ENCODE measurements at places on chromosomes 16 and 17.

GRCh38 chr17:43216369-43216761, 4.7 kb downstream of the TMEM106A start:
- DNase-seq = no peak

- DNase-seq = no peak
These were observed 4.4 kb upstream of the KRT37 start for GRCh38 chr17:41428591-41429291.

DNA sequence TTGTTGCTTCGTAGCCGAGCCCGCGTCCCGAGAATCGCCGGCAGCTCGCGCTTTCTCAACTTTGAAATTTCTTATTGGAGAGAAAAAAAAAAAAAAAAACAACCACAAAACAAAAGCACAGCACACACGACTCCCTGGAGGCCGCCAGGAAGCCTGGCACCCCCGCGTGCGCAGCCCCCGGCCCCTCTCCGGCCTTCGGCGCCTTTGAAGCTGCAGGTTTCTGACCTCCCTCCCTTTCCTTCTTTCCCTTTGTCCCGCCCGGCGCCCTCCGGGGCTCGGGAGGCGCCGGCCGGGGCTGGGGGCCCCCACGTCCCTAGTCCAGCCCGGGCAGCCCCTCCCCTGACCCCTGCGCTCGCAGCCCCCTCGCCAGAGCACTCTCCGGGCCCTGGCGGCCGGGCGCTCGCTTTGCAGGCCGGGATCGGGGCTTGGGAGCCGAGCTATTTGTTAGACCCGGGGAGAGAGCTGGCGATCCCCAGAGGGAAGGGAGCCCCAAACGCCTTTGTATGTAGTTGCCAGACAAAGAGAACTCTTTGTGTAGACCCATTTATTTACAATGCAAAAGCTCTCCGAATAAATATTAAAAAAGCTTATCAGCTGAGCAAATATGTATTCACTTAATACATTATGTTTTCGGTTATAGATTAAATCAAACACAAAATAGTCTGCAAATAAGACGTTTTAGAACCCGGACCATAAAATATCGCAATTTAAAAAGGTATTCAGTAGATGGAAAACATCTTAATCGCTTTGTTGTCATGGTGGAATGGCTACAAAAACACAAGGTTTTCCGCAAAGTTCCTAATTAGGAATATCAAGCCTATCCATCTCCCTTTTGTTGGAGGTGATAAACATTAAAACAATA, 2.3 kb downstream of the BAHCC1 start:
- DNase-seq = peak; percentile 65

GRCh38 chr17:1648173-1648962, 1.3 kb downstream of the RILP start:
- peak; percentile 40 for DNase-seq

- DNase-seq = peak; percentile 15
These were observed 51.8 kb downstream of the CA10 start for GRCh38 chr17:52106638-52107261.

GRCh38 chr16:50309156-50309526, 42.8 kb downstream of the ADCY7 start:
- no peak for DNase-seq

DNA sequence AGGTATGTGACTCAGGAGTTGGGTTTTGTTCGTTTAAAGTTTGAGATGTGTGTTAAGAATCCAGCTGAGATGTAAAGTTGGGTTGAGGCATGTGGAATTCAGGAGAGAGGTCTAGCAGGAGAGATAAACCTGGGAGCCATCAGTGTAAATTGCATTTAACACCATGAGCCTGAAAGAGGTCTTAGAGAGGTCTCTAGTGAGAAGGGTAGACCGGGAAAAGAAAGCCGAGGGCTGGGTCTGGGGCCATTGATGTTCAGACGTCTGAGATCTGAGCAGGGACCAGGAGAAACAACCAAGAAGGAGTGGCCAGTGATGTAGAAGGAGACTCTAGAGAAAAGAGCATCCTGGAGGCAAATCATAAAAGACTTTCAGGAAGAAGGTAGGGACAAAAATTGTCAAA, 44.1 kb upstream of the PIRT start:
- DNase-seq = no peak

GRCh38 chr17:73482894-73483293, 161.4 kb downstream of the SDK2 start:
- no peak for DNase-seq

DNA sequence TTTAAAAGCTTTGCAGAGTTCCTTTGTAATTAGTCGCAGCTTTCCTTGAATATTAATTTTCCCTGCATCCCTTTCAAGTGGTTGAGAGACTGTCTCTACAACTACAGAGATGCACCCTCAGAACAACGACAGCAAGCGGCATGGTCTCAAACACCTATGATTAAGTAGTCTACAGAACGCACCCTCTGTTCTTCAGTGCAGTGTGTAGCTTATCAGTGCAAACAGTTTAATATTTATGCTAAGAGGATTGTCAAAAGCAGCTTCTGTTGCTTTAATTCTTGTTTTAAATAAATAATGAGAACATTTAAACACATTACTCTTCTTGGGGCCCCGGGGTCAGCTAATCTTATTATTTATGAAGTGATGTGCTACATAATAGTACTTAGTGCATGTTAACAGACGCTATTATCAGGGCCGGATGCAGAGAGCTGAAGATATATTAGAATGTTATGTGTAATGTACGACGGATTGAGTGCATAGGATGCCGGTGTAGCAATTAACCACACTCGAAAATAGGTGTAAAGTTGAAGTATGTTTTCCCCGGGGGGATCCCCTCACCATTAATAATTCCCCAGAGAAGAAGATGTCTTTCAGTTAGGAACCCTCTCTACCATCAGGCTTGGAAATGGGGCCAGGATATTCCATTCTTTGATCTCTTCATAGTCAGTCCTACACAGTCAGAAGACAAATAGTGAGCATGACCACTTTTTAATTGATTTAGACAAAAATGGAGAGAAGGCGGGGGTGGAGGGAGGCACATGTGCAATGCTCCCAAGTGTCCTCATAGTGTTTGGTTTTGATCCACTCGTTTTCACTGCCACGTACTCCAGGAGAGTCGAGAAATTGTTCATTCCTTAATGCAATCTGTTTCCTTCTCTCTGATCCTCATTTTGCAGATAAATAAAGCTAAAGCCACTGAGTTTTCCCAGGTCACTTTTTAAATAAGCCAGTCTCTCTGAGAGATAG, 176.3 kb downstream of the IRX3 start:
- DNase-seq = no peak

GRCh38 chr17:27748360-27748825, 51.9 kb downstream of the NOS2 start:
- no peak for DNase-seq

Measured in endothelial cell of umbilical vein (primary cell).